ENCODE measurements at places on chromosomes 16 and 17. TPM values are rescaled to one million over a fixed set of nuclear protein-coding genes. Genes with fewer than 3 reads are reported as not detected.

- DNase-seq: no peak
Observed at GRCh38 chr17:36946726-36947091, 2.0 kb upstream of the AATF start.

The OR2C1 gene
- not detected for total RNA-seq

DNA sequence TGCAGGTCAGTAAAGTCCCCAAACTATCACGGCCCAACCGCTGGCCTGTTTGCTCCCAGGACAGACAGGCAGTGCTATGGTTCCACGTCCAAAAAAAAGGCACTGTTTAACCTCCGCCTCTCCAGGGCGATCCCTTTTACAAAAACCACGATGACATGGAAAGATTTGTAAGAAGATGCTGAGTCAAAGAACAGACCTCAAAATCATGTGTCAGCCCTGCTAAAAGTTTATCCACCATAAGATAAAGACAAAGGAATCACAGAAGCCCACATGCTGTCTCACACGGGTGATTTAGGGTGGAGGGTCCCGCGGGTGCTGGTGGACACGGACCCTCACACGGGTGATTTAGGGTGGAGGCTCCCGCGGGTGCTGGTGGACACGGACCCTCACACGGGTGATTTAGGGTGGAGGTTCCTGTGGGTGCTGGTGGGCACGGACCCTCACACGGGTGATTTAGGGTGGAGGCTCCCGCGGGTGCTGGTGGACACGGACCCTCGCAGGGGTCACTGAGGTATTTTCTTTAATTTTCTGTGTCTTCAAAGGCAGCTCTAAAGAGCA lies 117.2 kb upstream of the METRNL start:
- no peak for DNase-seq

DNA sequence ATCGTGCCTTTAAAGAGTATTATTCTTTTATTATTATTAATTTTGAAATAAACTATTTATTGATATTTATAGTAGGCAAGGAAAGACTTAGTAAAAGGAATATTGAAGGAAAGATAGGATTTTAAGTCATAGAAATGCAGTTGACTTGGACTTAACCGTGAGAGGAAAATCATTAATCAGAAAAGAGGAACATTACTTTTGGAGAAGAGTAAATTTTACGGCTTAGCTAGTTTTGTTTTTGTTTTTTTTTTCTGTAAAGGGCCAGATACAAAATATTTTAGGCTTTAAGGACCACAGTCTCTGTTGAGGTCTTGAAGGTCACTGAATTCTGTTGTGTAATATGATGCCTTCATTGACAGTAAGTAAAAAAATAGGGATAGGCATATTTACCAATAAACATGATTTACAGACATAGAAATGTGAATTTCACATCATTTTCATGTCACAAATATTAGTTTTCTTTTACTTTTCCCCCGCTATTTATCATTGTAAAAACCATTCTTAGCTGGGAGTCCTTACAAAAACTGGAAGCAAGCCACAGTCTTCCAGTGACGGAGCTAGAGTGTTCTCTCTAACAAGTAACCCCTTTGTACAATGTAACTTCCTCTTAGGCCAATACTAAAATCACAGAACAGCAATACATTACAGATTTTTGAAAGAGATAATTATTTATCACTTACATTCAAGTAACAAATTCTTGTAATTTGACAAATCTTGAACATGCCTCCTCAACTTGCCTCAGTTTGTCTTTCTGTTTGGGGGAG lies 2.3 kb upstream of the KCNJ16 start:
- no peak for DNase-seq

DNA sequence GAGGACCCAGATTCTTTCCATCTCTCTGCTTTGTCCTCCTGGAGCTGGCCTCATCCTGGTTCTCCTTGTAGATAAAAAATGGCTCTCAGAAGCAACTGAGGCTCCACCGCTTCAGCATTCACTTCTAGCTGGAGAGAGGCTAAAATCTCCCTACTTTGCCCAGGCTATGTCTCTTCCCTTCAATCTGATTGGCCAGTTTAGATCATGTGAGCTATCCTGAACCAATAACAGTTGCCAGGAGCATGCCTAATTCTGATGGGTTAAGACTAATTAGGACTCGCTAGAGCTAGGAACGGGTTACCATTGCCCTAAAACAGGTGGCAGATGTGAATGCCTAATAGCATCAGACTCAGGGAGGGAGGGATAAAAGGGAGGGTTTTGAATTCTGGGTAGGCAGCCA lies 89.6 kb downstream of the GPR139 start:
- DNase-seq: no peak

- no peak for DNase-seq
Observed at GRCh38 chr17:57623620-57624019, 121.5 kb downstream of the CCDC182 start.

GRCh38 chr17:81722184-81723120 lies 10.4 kb downstream of the SLC25A10 start:
- DNase-seq: peak; percentile 68

DNA sequence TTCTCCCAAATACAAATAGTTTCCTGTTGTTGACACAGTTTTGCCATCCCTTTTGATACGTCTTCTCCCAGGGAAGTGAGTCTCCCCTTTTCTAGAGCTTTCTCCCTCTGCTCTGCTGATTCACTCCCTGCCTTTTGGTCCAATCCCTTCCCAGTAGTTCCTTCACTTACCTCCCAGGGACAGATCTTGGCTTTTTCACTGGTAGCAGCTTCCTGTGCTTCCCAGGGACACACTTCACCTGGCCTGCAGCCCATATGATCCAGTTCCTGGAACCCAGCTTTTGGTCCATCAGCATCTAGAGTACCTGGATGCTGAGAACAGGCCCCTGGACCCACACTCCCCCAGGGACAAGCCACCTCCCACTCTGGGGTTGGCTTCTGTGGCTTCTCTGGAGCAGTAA lies 15.8 kb downstream of the GPR179 start:
- DNase-seq: no peak
